Vagina (tissue), 2 donors: ENCODE measurements at places on chromosomes 3 and 15.

GRCh38 chr3:188102861-188103547 lies 51.0 kb upstream of the LPP start:
- no peak overlapping the region for H3K4me3 ChIP-seq
- H3K36me3 ChIP-seq = no peaks in the 10 kb centered on the region
- no peaks in the 10 kb centered on the region for H3K27me3 ChIP-seq
- DNase-seq = no peak

- H3K36me3 ChIP-seq = no peaks in the 10 kb centered on the region
- peak overlapping the region; percentile 43 for H3K27ac ChIP-seq
- no peak for DNase-seq
Observed at GRCh38 chr3:56989169-56989976, 71.1 kb upstream of the SPATA12 start.

DNA sequence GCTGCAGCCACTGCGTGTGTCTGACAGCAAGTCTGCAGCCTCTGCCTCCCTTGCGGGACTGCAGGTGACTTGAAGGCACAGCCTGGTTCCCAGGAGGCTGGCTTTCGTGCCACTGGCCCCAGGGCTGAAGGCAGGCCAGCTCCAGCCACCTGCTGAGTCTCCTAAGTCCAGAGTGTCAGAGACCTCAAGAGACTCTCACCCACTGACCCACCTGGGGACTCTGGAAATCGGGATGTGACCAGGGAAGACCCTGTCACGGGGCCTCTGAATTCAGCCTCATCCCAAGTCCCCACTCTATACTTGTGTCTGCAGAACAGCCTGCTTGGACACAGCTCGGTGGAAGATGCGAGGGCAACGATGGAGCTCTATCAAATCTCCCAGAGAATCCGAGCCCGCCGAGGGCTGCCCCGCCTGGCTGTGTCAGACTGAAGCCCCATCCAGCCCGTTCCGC lies 16.3 kb downstream of the ISG20 start:
- H3K27me3 ChIP-seq = no peaks in the 10 kb centered on the region
- no peak overlapping the region for H3K4me3 ChIP-seq
- no peaks in the 10 kb centered on the region for H3K36me3 ChIP-seq
- no peak overlapping the region for H3K27ac ChIP-seq
- no peak for DNase-seq
- peaks cover 9% of the 10 kb centered on the region for H3K4me1 ChIP-seq

DNA sequence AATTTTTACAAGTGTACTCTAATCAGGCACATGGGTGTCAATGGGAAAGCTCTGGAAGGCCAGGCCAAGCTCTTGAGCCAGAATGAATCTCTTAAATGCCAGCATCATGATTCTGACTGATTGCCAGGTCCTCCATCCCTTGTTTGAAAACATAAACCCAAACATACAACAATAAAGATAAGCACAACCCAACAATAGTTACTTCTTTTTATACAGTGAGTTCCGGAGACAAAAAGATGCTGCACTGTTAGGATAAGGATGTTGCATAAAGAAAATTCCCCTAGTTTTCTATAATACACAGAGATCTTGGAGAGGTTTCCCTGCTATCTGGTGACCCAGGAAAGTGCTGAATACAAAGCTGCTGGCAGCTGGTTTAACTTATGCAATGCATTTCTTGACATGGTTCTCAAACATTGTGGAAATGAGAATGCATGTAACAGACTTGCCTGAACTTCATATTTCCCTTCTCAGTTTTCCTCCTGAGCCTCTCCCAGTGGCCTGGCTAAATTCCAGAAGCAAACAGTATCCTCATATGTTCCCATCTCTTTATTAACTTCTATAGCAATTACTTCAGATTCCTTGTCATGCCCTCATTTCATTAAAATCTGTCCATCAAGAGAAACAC lies 180.1 kb upstream of the PRICKLE2 start:
- no peak overlapping the region for H3K4me3 ChIP-seq
- H3K4me1 ChIP-seq = no peaks in the 10 kb centered on the region
- DNase-seq = no peak
- no peaks in the 10 kb centered on the region for H3K36me3 ChIP-seq
- no peaks in the 10 kb centered on the region for H3K27me3 ChIP-seq

DNA sequence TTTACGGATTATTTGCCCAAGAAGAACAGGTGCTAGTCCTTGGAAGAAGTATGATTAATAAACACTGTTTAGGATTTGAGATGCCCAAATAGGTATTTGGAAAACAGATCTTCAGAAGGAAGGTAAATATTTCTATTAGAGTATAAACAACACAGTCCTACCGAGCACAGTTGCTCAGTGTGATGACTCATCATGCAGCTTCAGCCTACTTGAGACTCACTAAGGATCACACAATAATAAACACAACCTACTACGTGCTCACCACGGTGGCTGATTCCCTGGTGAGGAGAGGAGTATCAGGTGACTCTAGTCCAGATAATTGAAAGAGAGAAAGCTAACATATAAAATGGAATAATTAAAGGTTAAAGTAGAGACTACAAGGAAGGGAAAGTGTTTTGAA lies 72.0 kb downstream of the PDZRN3 start:
- no peak overlapping the region for H3K27ac ChIP-seq
- no peak overlapping the region for H3K4me3 ChIP-seq
- no peak for DNase-seq
- no peaks in the 10 kb centered on the region for H3K36me3 ChIP-seq
- peaks cover 23% of the 10 kb centered on the region for H3K4me1 ChIP-seq

DNA sequence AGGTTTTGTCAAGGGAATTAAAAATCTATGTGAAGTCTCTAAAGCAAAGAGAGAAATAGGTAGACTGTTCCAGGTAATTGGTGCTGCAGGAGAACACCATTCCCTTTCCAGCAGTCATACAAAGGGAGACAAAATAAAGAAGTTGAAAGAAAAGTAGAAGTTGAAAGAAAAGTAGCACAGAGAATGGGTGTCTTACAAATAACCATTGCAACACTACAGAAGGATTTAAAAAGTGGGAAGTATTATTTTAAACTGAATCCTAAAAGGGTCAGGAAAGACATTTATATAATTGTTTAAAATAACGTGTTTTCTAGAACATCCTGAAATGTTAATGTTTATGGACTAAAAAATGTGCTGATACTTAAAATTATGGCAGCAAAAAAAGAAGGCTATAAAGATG lies 223.8 kb downstream of the RSRC1 start:
- no peak overlapping the region for H3K4me3 ChIP-seq
- no peaks in the 10 kb centered on the region for H3K36me3 ChIP-seq
- no peak for DNase-seq

GRCh38 chr3:177598097-177598833 lies 401.0 kb upstream of the TBL1XR1 start:
- H3K4me1 ChIP-seq = peaks cover 67% of the 10 kb centered on the region
- no peak for DNase-seq
- H3K27ac ChIP-seq = peak overlapping the region; percentile 66
- no peaks in the 10 kb centered on the region for H3K36me3 ChIP-seq

DNA sequence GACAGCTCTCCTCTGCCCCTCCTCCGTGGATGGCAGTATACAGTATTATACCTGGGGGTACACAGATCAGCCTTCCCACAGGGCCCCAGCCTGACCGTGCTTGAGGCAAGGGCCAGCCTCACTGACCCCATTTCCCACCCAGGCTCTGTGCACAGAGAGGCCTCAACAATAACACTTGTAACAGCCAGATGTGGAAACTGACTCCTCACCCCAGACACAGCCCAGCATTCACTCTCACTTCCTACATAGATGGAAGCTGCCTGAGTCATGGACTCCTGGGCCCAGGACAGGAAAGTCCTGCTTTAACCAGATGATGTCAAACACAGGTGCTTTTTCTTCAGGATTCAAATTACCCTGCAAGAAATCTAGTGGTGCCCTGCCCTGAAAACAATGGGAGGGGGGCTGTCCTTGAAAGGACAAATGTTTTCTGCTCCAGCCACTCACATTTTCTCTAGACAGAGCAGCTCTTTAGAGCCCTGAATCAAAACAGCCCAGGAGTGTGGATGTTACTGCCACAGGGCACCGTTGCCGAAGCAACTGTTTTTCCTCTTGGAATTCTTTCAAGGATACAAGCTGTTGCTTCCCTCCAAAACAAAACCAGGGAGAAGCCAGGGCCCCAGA lies 16.4 kb downstream of the CCDC12 start:
- no peaks in the 10 kb centered on the region for H3K27me3 ChIP-seq
- peak overlapping the region; percentile 72 for H3K27ac ChIP-seq
- H3K4me1 ChIP-seq = peaks cover 71% of the 10 kb centered on the region
- H3K4me3 ChIP-seq = no peak overlapping the region
- H3K36me3 ChIP-seq = no peaks in the 10 kb centered on the region
- no peak for DNase-seq

- no peak for DNase-seq
- H3K4me3 ChIP-seq = no peak overlapping the region
- no peaks in the 10 kb centered on the region for H3K27me3 ChIP-seq
- no peaks in the 10 kb centered on the region for H3K4me1 ChIP-seq
Observed at GRCh38 chr3:163261056-163261455, 1764.4 kb downstream of the OTOL1 start.

GRCh38 chr3:136186344-136186743 lies 9.8 kb downstream of the MSL2 start:
- DNase-seq = no peak
- peaks cover 94% of the 10 kb centered on the region for H3K4me1 ChIP-seq
- H3K4me3 ChIP-seq = no peak overlapping the region
- H3K27ac ChIP-seq = no peak overlapping the region
- H3K36me3 ChIP-seq = no peaks in the 10 kb centered on the region

GRCh38 chr3:99286266-99286845 lies 352.0 kb upstream of the COL8A1 start:
- H3K27me3 ChIP-seq = no peaks in the 10 kb centered on the region
- no peak overlapping the region for H3K27ac ChIP-seq
- no peaks in the 10 kb centered on the region for H3K4me1 ChIP-seq
- no peak for DNase-seq

DNA sequence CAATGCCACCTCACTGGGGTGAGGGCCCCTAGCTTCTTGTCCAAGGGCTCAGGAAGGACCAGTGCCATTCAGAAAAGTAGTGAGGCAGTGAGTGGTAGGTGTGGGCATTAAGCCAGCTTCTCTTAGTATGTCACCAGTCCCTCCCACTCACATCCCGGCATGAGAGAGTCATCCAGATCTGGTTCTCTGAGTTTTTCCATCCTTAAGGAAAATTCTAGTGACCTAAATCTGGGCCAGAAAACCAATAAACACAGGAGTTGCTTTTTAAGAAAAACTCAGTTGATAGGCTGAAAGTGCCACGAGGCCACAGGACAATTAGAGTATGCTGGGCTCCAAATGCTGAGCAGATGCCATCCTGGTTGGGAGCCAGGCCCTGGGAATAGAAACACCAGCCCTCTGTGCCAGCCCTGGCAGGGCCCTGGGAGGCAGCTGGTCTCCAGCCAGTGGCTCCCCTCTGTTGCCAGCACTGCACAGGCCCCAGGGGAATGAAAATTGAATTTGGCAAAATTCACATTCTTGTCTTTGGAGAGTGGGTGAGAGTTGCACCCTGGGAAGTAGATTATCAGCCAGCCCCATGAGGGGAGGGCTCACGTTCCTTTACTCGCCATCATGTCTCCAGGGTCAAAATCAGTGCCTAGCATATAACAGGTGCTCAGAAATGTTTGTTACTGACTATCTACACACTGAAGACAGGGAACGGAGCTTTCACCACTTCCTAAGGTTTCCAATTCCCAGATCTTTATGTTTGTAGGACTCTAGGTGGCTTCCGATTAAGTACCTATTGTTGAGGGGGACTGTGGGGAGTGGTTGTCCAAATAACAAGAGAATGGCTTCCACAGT lies 52.8 kb downstream of the FAM43A start:
- H3K27ac ChIP-seq = no peak overlapping the region
- no peaks in the 10 kb centered on the region for H3K27me3 ChIP-seq
- H3K4me3 ChIP-seq = no peak overlapping the region

DNA sequence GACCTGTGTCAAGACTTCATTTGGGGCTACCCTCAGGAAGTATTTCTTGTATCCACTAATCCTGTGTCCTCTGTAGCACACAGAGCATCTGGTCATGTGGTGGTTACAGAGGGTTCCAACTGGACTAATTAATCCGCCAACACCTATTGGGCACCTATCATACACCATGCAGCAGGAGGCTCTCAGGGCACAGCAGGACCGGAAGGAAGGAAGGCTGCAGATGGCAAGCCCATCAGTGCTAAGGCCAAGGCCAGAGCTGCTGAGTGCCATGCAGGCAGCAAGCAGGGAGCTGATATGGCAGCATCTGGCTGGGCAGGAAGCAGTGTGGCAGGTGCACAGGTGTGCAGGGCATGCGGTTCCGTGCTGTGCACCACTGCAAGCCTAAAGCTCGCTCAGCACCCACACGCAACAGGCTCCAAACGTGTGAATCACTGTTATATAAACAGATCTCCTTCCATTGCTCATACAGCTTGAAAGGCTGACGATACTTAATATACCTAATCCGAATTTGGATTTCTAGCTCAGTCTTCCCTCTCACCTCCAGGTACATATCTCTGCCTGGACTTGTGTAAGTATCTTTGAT lies 64.4 kb upstream of the SNRPA1 start:
- no peaks in the 10 kb centered on the region for H3K36me3 ChIP-seq
- no peak overlapping the region for H3K4me3 ChIP-seq
- no peak overlapping the region for H3K27ac ChIP-seq
- no peak for DNase-seq
- no peaks in the 10 kb centered on the region for H3K27me3 ChIP-seq

GRCh38 chr15:48388016-48388851 lies 57.0 kb downstream of the DUT start:
- no peak overlapping the region for H3K4me3 ChIP-seq
- H3K4me1 ChIP-seq = peaks cover 45% of the 10 kb centered on the region
- H3K36me3 ChIP-seq = no peaks in the 10 kb centered on the region
- H3K27ac ChIP-seq = peak overlapping the region; percentile 89

- no peaks in the 10 kb centered on the region for H3K4me1 ChIP-seq
- DNase-seq = no peak
- H3K27me3 ChIP-seq = no peaks in the 10 kb centered on the region
Observed at GRCh38 chr3:55891106-55891505, 404.0 kb upstream of the WNT5A start.

DNA sequence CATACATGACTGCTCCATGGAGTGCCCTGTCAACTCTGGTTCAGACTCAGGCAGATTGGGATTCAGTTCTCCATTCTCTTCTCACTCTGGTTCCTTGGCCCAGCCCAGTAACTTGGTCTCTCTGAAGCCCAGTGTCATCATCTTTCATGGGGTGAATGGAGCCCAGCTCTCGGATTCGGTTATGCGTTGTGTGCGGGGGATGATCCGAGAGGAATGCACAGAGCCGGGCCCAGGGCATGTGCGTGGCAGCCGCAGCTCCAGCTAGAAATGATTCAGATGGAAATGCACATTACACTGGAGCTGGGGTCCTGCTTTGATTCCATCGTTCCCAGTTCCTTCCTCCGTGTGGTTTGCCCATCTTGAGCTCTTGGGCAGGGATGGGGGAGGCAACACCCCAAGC lies 189.4 kb downstream of the FEZF2 start:
- no peak overlapping the region for H3K4me3 ChIP-seq
- H3K36me3 ChIP-seq = no peaks in the 10 kb centered on the region
- no peak overlapping the region for H3K27ac ChIP-seq
- no peaks in the 10 kb centered on the region for H3K27me3 ChIP-seq
- no peak for DNase-seq
- peaks cover 7% of the 10 kb centered on the region for H3K4me1 ChIP-seq

DNA sequence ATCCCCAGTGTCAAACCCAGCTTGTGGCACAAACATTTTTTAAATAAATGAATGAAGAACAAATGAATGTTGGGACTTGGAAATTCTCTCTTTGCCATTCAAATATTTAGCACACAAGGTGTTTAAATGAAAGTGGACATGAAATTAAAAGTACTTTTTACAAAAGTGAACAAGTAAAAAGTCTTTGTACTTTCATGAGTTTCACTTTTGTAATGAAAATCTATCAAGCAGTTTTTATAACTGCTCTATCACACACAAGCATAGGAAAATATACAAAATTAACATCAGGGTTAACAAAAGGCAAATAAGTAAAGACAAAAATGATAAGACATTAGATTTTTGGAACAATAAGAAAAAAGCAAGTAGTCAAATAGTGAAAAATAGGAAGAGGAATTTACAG lies 83.9 kb upstream of the ARL6 start:
- no peak for DNase-seq
- no peak overlapping the region for H3K4me3 ChIP-seq
- H3K27ac ChIP-seq = no peak overlapping the region
- no peaks in the 10 kb centered on the region for H3K36me3 ChIP-seq
- H3K27me3 ChIP-seq = no peaks in the 10 kb centered on the region
